Stomach (tissue), 19 donors: ENCODE measurements at places on chromosomes 3 and 15. TPM values are rescaled to one million over a fixed set of nuclear protein-coding genes. Genes with fewer than 3 reads are reported as not detected.

GRCh38 chr3:64199932-64200331 lies 25.3 kb downstream of the PRICKLE2 start:
- no peak for DNase-seq

DNA sequence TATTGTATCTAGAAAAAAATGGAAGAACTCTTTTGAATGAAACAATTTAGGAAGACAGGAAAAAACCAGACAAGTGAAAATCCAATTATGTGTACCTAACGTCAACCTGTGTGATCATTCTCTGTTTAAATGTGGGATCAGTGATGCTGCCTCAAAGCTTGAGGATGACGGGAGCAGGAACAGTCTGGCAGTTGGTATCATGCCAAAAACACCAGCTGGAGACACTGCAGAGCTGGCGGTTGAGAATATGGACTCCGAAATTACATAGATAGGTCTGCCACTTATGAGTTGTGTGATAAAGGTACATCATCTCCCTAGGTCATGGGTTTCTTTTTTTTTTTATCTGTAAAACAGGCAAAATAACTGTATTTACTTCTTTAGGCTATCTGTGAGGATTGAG lies 480.5 kb downstream of the CNTN4 start:
- DNase-seq = peak; percentile 54

GRCh38 chr3:49519916-49520385 lies 34.3 kb upstream of the BSN start:
- DNase-seq = no peak

- no peak for DNase-seq
These were observed 104.9 kb upstream of the EOMES start for GRCh38 chr3:27827041-27827440.

- DNase-seq = no peak
These were observed 41.8 kb downstream of the CHSY1 start for GRCh38 chr15:101210058-101210457.

DNA sequence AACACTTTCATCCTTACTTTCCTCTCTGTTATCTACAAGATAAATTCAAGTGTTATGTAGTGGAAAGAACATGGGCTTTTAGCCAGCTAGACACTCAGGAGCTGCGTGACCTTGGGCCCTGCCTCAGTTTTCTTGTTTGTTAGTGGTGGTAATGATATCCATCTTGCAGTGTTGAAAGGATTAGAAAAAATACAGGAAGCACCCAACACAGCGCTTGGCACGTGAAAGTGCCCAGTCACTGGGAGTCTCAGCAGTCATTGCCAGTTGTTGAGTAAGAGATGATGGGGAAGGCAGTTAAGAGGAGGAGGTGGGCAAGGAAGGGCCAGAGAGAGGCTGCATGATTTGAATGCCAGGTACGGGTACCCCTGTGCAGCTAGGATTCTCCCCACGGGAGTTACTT lies 5.3 kb downstream of the PDIA5 start:
- DNase-seq = peak; percentile 54

GRCh38 chr3:182913889-182914288 lies 66.4 kb downstream of the DCUN1D1 start:
- peak; percentile 13 for DNase-seq

DNA sequence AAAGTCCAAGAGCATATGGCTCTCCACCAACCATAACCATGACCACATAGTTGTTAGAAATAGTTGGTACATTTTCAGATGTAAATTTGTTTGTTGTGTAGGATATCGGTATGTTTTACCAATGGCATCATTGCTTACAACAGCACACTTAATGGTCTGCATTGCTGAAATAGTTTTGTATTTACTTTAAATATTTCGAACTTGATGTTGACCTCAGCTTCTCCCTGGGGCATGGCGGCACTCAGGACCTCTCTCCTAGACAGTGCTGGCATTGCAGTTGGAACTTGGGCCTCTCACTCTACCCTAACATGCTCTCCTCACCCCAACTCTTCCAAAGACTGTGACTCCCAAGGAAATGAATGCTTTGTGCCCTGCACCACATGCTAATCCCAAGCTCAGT lies 5.0 kb downstream of the SLC22A13 start:
- DNase-seq = no peak

- DNase-seq = no peak
These were observed 212.4 kb downstream of the TLE3 start for GRCh38 chr15:69885173-69885955.

DNA sequence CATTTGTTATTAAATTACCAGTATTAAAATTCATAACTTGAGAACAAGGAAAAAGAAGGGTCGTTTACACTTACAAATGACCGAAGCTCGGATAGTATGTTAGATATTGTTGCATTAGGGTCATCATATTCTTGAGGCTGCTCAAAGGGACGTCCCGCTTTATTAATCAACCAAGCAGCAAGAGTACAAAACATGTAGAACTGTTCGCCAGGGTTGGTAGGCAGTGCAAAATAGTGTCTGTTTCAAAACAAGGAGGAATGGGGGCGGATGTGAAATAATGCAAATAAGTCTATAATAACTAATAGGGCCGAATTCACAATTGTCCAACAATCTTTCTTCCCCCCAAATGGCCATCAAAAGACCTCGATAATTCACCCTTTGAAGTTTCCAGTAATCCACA lies 2.9 kb downstream of the IFT57 start:
- DNase-seq = no peak

DNA sequence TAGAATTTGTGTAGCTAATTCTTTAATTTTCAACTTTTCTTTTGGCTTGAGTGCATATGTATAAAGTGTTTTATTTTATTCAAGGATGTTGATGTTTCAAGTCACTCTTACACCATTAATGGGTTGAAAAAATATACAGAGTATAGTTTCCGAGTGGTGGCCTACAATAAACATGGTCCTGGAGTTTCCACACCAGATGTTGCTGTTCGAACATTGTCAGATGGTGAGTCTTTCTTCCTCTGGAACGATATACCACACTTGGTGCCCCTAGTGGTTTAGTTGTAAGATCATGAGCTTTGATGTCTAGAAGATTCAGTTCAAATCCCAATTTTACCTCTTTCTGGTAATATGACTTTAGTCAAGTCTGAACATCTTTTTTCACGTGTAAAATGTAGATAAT lies 119.3 kb downstream of the HCN4 start:
- DNase-seq = no peak

DNA sequence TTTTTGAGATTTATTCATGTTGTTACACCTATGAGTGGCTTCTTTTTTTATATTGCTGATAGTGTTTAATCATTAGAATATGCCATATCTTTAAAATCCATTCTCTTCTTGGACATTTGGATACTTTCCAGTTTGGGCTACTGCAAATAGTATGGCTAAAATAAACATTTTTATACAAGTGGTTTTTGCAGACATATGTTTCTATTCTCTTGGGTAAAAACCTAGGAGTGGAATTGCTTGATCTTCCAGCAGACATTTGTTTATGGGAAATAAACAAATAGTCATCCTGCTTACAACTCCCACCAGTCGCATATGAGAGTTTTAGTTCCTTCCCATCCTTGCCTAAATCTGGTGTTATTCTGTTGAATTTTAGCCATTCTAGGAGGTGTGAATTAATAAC lies 193.1 kb downstream of the ALCAM start:
- DNase-seq = no peak

GRCh38 chr3:146396792-146397191 lies 72.6 kb downstream of the PLSCR2 start:
- no peak for DNase-seq

DNA sequence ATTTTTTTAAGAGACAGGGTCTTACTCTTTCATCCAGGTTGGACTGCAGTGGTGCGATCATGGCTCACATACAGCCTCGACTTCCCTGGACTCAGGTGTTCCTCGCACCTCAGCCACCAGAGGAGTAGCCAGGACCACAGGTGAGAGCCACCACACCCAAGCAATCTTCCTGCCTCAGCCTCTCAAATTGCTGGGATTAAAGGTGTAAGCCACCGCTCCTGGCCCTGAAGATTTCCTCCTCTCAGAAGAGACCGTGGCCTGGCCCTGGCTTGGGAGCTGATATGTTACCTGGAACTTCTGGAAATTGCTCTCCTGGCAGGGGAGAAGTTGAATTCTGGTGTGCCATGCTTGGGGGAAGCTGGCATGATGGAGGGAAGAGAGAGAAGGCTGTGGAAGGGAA lies 36.2 kb downstream of the PPCDC start:
- no peak for DNase-seq

- DNase-seq = peak; percentile 24
These were observed 66.4 kb downstream of the XXYLT1 start for GRCh38 chr3:195204360-195205163.

- no peak for DNase-seq
These were observed 211.2 kb downstream of the SHQ1 start for GRCh38 chr3:72636969-72637597.

GRCh38 chr3:102470066-102470465 lies 35.3 kb downstream of the ZPLD1 start:
- no peak for DNase-seq

- no peak for DNase-seq
These were observed 211.0 kb upstream of the TTC14 start for GRCh38 chr3:180391001-180391400.

DNA sequence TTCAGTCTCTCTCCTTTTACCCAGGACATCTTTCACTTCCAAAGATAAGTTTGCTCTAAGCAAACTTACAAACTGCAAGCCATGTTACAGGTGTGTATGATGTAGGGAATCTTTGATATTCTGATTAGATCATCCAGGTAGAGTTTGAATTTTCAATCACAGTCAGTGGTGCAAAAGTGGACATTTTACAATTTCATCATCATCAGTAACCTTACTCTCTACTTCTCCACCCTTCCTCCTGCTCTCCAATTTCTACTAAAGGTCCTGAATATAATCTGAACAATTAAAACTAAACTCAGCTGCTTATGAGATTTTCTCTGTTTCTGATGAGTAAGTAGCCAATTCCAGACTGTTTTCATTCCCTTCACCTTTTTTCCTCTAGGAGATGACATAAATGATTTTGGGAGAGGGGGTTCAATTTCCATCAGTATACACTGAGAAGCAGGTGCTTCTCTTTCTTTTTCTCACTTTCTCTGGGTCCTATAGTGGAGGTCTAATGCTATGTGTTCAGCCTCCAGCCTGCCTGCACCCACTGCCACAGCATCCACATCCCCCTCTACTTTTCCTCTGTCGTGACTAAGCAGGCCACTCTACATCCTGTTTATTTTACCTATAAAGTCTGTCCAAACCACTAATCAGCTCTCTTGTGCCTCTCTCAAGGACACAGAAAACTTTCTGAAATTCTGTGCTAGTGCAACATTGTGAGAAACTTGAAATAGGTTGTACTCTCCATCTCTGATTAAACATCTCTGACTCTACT lies 27.6 kb downstream of the SUCNR1 start:
- DNase-seq = no peak

GRCh38 chr15:101521591-101521990 lies 32.1 kb upstream of the PCSK6 start:
- DNase-seq = no peak

- peak; percentile 76 for DNase-seq
These were observed 267.3 kb upstream of the ADAMTS9 start for GRCh38 chr3:64954995-64955636.

DNA sequence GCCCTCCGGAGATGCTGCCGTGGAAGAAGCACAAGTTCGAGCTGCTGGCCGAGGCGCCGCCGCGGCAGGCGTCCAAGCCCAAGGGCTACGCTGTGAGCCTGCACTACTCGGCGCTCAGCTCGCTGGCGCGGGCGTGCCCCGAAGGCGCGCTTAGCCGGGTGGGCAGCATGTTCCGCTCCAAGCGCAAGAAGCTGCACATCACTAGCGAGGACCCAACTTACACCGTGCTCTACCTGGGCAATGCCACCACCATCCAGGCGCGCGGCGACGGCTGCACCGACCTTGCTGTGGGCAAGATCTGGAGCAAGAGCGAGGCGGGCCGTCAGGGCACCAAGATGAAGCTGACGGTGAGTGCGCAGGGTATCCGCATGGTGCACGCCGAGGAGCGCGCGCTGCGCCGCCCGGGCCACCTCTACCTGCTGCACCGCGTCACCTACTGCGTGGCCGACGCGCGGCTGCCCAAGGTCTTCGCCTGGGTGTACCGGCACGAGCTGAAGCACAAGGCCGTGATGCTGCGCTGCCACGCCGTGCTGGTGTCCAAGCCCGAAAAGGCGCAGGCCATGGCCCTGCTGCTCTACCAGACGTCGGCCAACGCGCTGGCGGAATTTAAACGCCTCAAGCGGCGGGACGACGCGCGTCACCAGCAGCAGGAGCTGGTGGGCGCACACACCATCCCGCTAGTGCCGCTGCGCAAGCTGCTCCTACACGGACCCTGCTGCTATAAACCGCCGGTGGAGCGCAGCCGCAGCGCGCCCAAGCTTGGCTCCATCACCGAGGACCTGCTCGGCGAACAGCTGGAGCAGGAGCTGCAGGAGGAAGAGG lies 1.3 kb downstream of the FAM43A start:
- DNase-seq = peak; percentile 79

GRCh38 chr15:69590201-69590710 lies 137.6 kb downstream of the RPLP1 start:
- no peak for DNase-seq

DNA sequence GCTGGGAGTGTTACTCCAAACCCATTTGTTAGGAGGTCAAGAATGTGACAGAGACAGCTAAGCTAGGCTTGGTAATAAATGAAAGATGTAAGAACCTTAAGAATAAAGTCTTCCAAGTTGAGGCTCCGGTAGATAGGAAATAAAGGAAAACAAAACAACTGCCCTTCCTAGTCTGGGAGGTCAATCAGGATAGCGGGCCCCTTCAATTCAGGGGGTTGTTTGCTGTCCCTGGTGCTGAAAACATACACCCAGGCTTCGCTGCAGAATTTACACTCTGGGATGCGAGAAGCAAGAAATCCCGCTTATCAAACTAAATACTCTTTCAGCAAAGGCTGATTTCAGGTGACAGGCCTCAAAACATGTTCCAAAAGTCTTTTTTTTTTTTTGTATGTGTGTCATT lies 393.4 kb downstream of the NTRK3 start:
- DNase-seq = no peak

DNA sequence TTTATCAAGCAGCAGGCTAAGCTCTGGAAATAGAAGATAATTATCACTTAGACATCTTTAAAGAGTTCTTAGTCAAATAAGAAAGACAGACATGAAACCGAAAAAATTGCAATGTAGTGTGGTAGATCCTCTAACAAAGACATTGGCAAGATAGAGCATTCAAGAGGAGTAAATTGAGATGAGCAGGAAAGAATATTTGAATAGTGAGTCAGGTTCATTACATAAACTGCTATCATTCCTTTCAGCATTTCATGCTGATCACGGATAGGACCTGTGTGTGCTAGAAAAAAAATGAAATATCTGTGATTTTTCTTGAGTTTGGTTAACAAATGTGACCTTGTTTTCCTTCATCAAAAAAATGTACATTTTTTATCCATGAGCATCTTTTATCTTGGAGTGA lies 460.9 kb downstream of the OTOL1 start:
- DNase-seq = no peak

Gene FRMD4B
- 35.6 TPM for total RNA-seq

Gene CCNB2
- total RNA-seq = 11.9 TPM

Gene KBTBD13
- total RNA-seq = not detected

Gene FBXL2
- 45.1 TPM for total RNA-seq

Gene CCR2
- total RNA-seq = not detected

Gene MYLK
- 753 TPM for total RNA-seq

Gene VEPH1
- total RNA-seq = 1.5 TPM

Gene SAMMSON
- 2.6 TPM for total RNA-seq

Gene NUP210
- total RNA-seq = 21.1 TPM

Gene PLSCR1
- 18.7 TPM for total RNA-seq

Gene CLEC3B
- total RNA-seq = not detected
